ENCODE measurements at places on chromosomes 5 and 9.

GRCh38 chr5:178388386-178389025, 155.9 kb upstream of the PHYKPL start:
- DNase-seq, result peak; percentile 81

DNA sequence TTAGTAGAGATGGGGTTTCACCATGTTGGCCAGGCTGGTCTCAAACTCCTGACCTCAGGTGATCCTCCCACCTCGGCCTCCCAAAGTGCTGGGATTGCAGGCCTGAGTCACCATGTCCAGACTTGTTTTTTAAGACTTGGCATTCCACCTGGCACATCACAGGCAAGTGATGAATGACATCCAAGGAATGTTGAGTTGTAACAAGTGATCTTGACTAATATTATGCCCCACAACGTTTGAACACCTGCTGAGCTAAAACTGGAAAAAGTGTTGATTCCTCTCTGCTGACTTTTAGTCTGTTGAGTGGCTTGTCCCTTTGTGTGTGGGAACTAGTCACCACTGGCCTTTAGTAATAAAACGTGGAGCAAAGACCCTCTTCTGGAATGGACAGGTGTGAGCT, 54.6 kb downstream of the SUB1 start:
- peak; percentile 40 for DNase-seq

DNA sequence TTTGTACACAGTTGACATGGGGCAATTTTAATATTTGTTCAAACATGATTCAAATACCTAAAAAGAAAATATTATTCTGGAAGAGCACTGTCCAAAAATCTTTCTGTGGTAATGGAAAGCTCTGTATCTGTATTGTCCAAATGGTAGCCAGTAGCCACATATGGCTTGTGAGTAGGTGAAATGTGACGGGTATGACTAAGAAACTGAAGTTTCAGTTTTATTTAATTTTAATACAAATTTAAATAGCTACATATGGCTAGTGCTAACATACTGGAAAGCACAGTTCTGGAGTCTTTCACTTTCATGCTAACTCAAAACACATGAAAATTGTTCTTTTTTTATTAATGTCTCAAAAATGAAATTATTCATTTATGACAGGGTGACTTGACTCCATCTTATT, 132.6 kb downstream of the PLK2 start:
- peak; percentile 39 for DNase-seq

GRCh38 chr5:102863058-102863457, 108.0 kb downstream of the PAM start:
- DNase-seq, result no peak

DNA sequence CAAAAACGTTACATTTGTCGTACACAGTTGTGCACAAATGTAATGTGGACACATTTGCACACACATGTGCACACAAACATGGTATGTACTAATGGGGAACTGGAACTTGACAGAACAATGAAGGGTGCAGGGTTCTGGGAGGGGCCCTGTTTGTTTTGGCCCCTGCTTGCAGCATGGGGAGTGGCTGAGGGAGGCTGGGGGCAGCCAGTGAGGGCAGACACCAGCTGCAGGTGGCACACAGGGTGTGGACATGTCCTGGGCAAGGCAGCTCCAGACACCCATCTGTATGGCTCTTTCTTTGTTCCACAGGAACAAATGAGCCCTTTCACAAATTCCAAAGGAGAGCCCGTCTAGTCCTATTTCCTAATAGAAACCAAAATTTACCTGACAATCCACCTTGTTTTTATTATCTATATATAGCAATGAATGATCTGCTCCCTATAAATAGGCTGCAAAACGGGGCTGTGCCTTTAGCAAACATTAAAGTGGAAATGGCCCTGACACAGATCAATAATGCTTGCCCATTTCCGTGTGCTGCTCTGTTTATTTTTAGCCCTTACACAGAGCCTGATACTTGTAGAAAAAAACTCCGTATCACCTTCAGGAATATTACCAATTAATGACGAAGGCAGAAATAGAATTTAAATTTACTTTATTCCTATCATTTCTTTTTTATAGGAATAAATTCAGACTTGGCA, 26.4 kb downstream of the MARCHF3 start:
- DNase-seq, result no peak

DNA sequence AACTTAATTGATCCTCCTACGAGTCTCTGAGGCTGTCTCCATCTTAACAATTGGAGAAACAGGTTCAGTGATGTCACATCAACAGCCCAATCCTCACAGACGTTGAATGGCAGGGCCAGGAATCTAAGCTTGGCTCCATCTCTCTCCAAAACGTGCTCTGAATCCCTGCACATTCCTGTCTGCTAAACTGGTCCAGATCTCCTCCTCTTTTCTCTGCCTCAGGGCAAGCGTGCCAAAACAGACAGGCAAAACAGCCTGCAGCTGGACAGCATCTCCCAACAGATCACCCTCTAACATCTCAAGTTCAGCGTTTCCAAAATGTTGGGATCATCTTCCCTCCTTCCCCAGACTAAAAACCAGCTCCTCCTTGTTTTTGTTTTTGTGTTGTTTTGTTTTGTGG, 6.6 kb downstream of the FBP1 start:
- peak; percentile 15 for DNase-seq

DNA sequence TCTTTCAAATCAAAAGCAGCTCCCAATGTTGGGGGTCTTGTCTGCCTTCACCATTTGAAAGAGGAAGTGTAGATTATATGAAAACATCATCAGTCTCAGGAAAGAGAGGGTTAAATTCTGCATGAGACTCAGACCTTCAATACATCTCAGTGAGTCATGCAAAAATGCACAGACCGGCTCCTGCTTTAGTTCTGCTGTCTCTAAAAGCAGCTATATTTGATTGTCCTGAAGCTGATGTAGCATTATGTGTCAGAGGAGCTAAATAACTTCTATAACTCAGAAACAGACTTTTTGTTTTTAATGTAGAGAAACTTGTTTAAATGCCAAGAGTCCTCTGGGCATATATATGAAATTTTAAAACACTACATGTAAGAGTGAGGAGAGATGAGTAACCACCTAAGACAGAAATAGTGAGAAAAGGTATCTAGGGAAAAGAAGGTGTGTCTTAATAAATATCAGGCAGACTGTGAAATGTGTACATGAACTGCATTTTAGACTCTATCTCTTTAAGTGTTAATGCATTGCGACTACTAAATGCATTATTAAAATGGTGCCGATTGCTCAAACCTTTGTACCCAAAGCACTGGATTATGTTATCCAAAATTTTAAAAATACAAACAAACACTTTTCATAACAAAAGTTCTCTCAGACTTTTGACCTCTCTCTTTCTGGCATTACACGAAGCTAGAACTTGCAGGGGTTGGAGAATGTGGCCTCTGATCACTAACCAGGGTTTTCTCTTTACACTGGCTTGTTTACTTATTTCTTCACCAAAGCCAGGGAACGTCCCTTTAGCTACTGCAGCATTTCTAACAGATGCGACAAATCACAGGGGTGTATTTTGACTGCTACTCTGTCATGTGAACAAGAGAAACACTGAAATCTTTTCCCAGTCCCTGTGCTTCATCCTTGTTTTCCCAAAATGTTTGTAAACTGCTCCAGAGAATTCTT, 302.3 kb downstream of the ARL15 start:
- DNase-seq, result peak; percentile 65

DNA sequence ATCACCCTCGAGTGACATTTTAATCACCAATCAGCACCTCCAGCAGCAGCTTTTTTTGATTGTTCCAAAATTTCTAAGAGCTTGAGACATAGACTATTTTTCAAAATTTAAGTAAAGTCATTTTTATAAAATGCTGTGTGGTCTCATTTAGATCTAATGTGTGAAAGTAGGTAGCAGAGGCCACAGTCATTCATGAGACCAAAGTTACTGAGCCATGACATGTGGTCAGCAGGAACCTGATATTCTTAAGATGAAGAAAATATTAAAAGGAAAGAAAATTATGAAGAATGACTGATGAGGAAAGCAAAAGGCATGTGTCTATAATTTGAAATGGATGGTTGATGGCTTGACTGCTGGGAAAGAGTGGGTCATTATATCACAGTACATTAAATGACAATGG, 7.2 kb downstream of the FREM1 start:
- DNase-seq, result no peak

- peak; percentile 38 for DNase-seq
Observed at GRCh38 chr9:113548221-113549041, 84.9 kb downstream of the RGS3 start.

DNA sequence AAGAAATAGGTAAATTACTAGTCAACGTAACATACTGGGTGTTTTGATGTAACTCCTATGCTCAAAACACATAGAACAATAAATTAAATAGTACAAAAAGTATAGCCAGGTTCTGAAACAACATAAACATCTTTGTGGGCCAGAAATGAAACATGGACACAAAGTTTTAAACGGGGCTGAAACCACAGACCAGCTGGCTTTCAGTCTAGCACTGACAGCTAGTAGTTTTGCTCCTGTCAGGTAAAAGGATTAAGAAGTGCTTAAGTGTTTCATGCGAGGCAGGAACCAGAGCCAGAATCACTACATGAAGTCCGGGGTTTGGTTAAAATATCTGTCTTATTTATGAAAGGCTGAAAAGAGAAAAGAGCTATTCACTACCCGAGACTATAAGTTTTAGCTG, 19.5 kb downstream of the DCAF10 start:
- no peak for DNase-seq

- DNase-seq, result no peak
Observed at GRCh38 chr9:124132671-124133147, 121.1 kb downstream of the LHX2 start.

DNA sequence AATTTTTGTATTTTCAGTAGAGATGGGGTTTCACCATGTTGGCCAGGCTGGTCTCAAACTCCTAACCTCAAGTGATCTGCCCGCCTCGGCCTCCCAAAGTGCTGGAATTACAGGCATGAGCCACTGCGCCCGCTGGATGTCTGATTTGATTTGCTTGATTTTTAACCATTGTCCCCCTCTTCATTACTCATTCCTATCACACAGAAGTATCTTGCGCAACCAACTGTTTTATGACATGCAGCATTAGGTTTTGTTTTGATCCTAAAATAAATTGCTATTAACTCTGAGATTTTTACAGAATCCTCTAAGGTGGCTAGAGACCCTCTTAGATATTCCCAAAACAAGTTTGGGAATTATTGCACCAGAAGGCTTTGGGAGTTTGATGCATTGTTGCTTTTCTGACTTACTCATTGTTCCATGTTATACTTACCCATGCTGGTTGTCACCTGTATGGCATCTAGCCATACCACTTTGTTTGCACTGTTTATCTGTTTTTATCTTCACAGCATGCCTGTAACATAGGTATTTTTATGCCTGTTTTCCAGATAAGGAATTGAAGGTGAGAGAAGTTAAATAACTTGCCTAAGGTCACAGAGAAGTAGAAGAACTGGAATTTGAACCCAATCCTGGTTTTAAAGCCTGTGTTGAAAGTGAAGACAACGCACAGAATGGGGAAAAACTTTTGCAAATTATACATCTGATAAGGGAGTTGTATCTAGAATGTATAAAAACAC, 35.9 kb upstream of the PWWP2A start:
- DNase-seq, result no peak

GRCh38 chr5:90297045-90297764, 112.4 kb downstream of the CETN3 start:
- DNase-seq, result no peak

DNA sequence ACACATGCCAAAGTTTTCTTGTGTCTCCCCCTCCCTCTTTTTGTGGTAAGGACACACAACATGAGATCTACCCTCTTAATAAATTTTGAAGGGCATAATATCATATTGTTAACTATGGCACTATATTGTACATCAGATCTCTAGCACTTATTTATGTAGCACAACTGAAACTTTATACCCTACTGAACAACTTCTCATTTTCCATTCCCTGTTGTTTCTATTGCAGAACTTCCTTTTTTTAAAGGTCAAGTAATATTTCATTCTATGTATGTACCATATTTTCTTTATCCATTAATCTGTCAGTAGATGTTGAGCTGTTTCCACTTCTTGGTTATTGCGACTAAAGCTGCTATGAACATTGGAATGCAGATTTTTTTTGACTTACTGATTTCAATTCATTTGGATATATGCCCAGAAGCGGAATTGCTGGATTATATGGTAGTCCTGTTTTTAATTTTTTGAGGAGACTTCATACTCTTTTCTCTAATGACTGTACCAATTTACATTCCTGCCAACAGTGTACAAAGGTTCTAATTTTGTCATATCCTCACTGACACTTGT, 305.3 kb downstream of the PRR16 start:
- DNase-seq, result peak; percentile 89

DNA sequence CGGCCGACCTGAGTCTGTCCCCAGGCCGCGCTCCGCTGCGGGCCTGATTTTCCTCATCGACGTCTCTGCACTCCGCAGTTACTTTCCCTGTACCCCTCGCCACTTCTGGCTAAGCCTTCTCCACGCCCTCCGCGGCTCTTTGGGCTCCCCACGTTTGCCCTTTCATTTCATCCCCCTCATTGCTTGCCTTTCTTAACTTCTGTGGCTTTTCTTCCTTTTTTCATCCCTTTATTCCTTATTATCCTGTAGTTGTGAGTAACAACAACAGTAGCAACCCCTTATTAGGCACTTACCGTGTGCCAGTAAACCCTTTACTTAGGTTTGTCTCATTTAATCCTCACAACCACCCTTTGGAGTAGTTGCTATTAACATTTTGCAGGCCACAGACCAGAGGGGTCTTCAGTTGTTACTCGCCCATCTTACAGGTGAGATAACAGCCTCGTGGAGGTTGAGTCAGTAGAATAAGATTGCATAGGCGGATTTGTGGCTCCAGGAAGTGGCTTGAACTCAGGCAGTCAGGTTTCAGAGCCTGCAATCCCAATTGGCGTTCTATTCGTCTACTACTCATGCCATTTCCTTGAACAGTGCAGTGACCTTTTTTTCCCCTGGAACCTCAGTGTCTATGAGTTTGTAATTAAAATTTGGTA, 724 bp downstream of the TCERG1 start:
- DNase-seq, result peak; percentile 37

DNA sequence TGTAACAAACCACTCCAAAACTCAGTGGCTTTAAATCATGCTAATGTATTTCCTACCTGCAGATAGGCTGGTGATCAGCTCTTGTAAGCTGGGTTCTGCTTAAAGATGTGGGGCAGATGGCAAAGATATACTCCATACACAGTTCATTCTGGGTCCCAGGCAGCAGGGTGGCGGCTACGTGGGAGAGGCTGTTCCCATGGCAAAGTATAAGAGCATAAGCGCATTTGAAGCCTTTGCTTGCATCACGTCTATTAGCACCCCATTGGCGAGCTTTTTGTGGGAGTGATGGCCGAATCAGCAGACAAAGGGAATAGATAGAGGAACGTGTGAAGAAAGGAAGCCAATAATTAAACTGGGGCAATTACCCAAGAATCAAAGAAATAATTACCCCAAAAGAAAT, 523.1 kb downstream of the SPATA31D1 start:
- DNase-seq, result no peak

DNA sequence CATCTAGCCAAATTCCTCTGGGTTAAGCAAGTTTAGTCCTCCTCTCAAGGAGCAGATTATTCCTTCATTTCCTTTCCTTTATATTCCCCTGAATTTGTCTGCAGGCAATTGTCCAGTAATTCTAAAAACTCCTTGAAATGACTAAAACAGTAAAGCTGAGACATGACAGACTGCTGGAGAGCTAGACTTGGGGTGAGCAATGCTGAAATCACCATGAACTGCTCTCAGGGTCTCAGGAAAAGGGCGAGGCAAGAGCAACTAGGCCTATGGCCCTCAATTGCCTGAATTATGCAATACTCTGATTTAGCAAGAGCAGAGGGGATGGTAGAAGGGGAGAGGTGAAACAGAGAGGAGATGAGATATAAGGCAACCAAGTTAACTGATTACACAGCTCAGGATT, 172.9 kb upstream of the NREP start:
- DNase-seq, result peak; percentile 97

Measured in fibroblast of upper back skin (primary cell).